A549 treated with Mapracorat at 1 μM for 4 hours (cell line): ENCODE measurements at places on chromosomes 2 and 18. TPM values are rescaled to one million over a fixed set of nuclear protein-coding genes. Genes with fewer than 3 reads are reported as not detected.

KCNJ13 gene
- total RNA-seq = not detected in 5 replicates

PCARE gene
- not detected in 5 replicates for total RNA-seq

RBM45 gene
- 10.3 to 14.0 TPM (median 12.7 TPM) in 5 replicates for total RNA-seq

GCC2 gene
- 10.5 to 17.3 TPM (median 15.1 TPM) in 5 replicates for total RNA-seq

CLEC4F gene
- total RNA-seq = not detected in 5 replicates

UGT1A3 gene
- total RNA-seq = 0.10 to 0.31 TPM (median 0.26 TPM) in 3 of 5 replicates, not detected in the others

WIPF1 gene
- 17.3 to 25.2 TPM (median 23.4 TPM) in 5 replicates for total RNA-seq

KCNE4 gene
- 0.43 to 0.56 TPM (median 0.50 TPM) in 5 replicates for total RNA-seq

KRTCAP3 gene
- total RNA-seq = 0.22 to 0.70 TPM (median 0.42 TPM) in 4 of 5 replicates, not detected in the other

DAW1 gene
- total RNA-seq = 2.3 to 3.2 TPM (median 2.6 TPM) in 5 replicates

DGKD gene
- 65.6 to 103 TPM (median 85.8 TPM) in 5 replicates for total RNA-seq

ASAP2 gene
- total RNA-seq = 34.9 to 48.5 TPM (median 45.5 TPM) in 5 replicates

AQP4 gene
- total RNA-seq = not detected in 5 replicates

SDC1 gene
- total RNA-seq = 148 to 201 TPM (median 187 TPM) in 5 replicates

EN1 gene
- total RNA-seq = 0.70 to 1.3 TPM (median 1.0 TPM) in 5 replicates

BCL2 gene
- 0.38 to 0.67 TPM (median 0.53 TPM) in 5 replicates for total RNA-seq

SMCHD1 gene
- total RNA-seq = 12.6 to 19.7 TPM (median 14.3 TPM) in 5 replicates

BMP10 gene
- not detected in 5 replicates for total RNA-seq

AKAIN1 gene
- total RNA-seq = not detected in 5 replicates

TYW5 gene
- 6.4 to 8.3 TPM (median 6.7 TPM) in 5 replicates for total RNA-seq

HJURP gene
- total RNA-seq = 58.1 to 61.5 TPM (median 59.1 TPM) in 5 replicates

PRSS56 gene
- 0.07 to 0.21 TPM (median 0.12 TPM) in 5 replicates for total RNA-seq

MOGAT1 gene
- total RNA-seq = not detected in 5 replicates

MRO gene
- total RNA-seq = 0.02 to 0.32 TPM (median 0.26 TPM) in 5 replicates

CREG2 gene
- 6.8 to 13.4 TPM (median 11.9 TPM) in 5 replicates for total RNA-seq

IGFBP2 gene
- total RNA-seq = 66.0 to 94.9 TPM (median 90.1 TPM) in 5 replicates

RNF125 gene
- total RNA-seq = 0.20 to 0.28 TPM (median 0.27 TPM) in 5 replicates

SERPINB13 gene
- not detected in 5 replicates for total RNA-seq

MAL gene
- 0.12 to 0.21 TPM in 2 of 5 replicates, not detected in the others for total RNA-seq

ESPNL gene
- total RNA-seq = 0.05 to 0.23 TPM (median 0.14 TPM) in 5 replicates

RALB gene
- 58.7 to 71.7 TPM (median 65.6 TPM) in 5 replicates for total RNA-seq

IL1RN gene
- 0.13 to 0.53 TPM (median 0.37 TPM) in 5 replicates for total RNA-seq

VWA3B gene
- total RNA-seq = 0.33 to 0.80 TPM (median 0.37 TPM) in 3 of 5 replicates, not detected in the others

DYNAP gene
- not detected in 5 replicates for total RNA-seq

CCT4 gene
- 300 to 307 TPM (median 303 TPM) in 5 replicates for total RNA-seq

RASGRP3 gene
- 0.43 to 1.1 TPM (median 0.71 TPM) in 5 replicates for total RNA-seq
